Activated T-helper 1 cell treated with anti-CD3 and anti-CD28 coated beads, Interleukin-2, amount 50 U/mL, for 16 hours (primary cell): ENCODE measurements at places on chromosomes 1 and 21.

DNA sequence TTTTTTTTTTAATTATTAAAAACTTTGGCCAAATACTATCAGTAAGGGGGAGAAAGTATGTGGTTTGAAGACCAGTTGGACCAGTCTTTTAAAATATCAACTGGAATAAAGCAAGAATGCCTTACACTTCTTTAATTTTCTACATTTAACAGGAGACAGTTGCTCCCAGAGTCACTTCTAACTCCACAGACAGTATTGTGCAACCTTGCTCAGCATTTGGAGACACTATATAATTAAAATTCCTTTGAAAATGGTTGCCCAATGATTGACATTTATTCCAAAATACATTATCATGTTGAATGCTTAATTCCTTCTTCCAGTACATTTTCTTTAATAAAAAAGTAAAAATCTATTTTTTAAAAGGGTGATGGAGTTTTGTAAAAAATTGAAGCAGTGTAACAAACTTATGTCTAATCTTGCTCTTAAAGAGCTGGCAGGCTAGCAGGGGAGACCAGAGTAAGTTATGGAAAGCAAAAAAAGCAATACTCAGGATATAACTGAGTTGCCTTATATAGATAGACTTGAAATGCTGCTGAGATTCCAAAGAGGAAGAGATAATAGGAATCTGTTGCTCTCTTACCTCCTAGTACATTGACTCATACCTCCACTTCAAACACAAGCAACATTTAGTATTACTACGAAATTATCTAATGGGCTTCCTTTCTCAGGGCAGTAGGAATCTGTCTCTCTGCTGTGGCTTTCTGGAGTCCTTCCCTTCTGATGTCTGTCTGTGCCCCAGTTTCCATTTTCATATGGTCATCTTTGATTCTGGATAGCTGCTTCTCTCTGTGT lies 69.7 kb upstream of the RGL1 start:
- DNase-seq = no peak

GRCh38 chr1:20255666-20256065 lies 35.0 kb upstream of the VWA5B1 start:
- DNase-seq = no peak

GRCh38 chr1:61732726-61733125 lies 7.8 kb upstream of the TM2D1 start:
- DNase-seq = no peak

DNA sequence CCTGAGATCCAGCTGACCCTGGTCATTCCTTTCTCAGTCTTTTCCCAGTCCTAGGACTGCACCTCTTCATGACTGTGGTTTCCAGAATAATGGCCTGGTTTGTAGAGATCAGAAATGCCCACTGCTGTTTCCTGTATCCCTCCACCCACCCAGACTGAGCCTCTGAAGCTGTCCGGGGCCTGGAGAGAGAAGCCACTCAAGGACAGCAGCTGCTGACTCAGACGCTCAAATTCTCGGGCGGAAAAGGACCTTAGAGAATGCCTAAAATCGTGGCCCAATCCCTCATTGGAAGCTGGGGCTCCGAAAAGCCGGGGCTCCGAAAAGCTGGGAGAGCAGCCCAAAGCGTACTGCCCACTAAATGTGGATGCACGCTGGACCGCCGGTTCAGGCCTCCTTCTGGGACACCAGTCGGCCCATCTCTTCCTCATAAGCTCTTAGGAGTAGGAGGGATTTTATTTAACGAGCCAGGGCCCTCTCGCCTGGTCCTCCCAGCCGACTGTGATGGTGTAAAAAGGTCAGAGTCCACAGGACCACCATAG lies 7.8 kb upstream of the GPR61 start:
- DNase-seq = no peak

GRCh38 chr1:95252422-95252821 lies 18.4 kb downstream of the RWDD3 start:
- no peak for DNase-seq

DNA sequence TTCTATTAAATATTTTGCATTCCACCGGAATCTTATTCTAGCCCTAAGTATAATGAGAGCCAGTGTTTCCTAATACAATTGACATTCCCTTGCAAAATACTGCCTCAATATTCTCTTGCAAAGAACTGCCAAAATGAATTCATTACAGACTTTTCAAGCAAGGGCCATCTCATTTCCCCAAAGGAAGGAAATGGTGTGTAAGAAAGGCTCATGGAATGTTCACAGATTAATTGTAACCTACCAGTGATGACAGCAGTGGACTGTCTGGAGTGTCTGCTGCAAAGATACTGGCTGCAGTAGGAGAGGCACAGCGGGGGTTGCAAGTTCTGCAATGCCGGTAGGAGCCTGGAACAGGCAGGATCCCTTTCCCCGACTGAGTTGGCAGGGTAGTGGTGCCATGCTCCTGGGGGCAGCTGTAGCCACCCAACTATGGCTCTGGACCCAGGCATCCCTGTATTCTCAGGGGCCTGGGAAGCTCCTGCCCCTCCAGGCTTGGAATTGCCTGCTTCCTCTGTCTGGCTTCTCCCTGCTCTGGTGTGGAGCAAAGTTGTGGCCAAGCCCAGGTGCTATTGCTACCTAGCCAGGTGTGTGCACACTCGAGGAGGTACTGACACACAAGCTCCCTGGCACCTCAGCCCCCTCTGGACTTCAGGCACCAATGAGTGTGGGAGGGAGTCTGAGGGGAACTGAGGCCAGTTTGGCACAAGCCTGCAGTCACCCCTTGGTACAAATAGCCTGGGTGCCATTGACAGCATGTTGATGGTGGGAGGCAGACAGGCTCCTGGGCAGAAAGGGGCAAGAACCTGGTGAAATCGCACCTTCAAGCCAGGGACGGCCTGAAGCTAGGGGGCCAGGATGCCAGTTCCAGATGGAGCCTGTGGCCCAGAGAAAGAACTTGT lies 1371.0 kb downstream of the KCNT2 start:
- no peak for DNase-seq

GRCh38 chr1:246792603-246793002 lies 68.4 kb downstream of the SCCPDH start:
- DNase-seq = no peak

DNA sequence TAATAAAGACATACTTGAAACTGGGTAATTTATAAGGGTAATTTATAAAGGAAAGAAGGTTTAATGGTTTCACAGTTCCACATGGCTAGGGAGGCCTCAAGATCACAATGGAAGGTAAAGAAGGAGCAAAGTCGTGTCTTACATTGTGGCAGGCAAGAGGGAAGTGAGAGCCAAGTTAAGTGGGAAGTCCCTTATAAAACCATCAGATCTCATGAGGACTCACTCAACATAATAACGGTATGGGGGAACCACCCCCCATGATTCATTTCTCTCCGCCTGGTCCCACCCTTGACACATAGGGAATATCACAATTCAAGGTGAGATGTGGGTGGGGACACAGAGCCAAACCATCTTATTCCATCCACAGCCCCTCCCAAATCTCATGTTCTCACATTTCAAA lies 76.8 kb upstream of the ZNF678 start:
- DNase-seq = no peak

GRCh38 chr1:48109390-48110013 lies 112.3 kb upstream of the TRABD2B start:
- DNase-seq = no peak

DNA sequence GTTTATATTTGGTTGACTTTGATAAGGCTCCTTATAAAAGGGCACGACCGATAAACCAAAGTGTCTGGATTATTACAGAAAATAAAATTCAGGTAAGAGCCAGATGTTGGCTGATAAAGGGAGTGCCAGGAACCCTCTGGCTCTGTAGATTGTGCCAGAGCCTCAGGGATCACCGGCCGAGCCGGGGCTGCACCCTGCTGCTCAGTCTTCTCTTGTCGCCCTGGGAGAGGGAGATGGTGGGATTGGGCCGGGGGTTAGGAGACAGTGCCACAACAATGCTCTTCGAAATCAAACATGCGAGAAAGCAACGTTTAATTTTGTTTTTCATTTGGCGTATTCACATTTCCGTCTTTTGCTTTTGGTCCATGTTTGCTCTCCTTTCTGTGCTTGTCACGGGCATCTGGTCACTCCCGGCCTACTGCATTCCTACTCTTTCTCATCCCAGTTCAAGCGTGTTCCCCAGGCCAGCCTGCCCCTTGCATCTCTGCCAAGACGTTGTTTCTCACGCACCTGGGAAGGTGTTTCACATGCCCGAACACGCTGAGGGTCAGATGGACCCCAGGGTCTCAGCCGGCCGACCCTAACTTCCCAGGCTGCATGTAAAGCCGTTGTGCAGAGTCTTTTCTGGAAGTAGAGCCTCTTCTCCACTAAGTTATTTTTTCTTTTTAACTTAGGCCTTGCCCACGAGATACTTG lies 18.8 kb upstream of the C2CD2 start:
- no peak for DNase-seq

GRCh38 chr1:220703305-220703704 lies 13.1 kb downstream of the C1orf115 start:
- no peak for DNase-seq

GRCh38 chr1:246067432-246068216 lies 439.5 kb downstream of the SMYD3 start:
- no peak for DNase-seq

DNA sequence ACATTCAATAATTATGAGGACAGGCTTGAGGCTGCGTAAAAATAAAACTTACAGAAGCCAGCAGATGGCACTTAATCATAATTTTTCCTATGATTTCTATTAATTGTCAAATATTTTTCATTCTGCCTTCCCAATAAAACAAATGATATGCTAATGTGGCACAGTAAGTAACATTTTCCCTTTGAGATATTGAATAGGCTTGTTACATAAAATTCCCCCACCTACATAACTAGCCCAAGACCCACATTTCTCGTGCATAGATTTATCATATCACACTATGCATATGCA lies 55.4 kb upstream of the PTGFRN start:
- no peak for DNase-seq

DNA sequence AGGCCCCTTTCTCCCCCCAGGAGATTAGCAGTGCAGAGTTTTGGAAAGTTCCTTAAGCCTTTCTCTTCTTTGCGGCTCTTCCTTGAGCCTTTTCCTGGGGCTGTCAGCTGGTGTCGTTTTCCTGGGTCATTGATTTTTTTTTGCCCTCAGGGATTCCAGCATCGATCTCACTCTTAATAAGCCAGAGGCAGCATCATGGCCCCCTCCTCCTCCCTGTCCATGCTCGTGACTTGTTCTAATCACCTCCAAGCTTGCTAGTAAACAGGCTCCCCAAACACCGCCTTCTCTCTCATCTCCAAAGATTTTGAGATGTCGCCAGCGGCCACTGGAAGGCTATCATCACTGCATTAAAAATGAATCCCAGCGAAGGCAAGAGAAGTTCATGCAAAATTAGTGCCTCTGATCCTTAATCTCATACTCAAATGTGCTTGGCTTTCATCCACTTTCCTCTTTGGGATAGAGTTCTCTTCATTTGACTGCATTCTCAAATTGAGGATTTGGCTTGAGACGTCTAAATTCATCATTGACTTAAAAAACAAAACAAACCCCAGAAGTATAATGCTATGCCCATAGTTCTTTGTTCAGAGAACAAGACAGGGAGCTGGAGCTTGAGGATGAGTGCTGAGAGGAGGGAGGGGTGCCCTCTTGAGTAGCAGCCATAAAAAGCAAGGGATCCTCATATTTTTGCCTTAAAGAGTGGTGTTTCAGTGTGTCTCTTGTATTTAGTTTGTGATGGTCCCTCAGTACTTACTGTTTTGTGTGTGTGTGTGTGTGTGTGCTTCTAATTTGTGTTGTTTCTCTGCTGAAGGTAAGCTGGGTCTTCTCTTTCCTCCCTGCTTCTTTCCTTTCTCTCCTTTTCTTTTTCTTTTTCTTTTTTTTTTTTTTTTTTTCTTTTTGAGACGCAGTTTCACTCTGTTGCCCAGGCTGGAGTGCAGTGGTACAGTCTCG lies 3.2 kb downstream of the EVA1C start:
- no peak for DNase-seq

- no peak for DNase-seq
These were observed 1.6 kb downstream of the CLEC20A start for GRCh38 chr1:178495158-178495557.

GRCh38 chr1:187244623-187245022 lies 415.9 kb downstream of the PLA2G4A start:
- no peak for DNase-seq
